ENCODE measurements at places on chromosomes 11 and 22. TPM values are rescaled to one million over a fixed set of nuclear protein-coding genes. Genes with fewer than 3 reads are reported as not detected.
A peak's percentile ranks its signal among the peaks of the same experiment; 100 is the strongest.

DNA sequence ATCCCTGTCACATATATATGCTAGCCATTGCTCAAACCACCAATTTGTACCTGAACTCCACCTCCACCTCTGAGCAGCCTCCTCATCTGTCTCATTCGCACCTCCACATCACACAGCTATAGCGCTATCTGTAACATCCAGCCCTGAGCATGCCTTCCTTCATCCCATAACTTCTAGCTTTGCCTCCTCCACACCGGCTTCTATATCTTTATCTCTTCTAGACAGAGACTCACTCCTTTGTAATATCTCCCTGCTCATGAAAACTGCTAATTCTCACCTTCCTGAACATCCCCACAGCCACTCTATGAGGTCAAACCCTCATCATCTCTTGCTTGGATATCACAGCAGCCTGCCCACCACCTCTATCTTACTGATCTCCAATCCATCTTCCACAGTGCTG lies 5.9 kb downstream of the SIAE start:
- H3K27ac ChIP-seq: no peak overlapping the region
- H3K27me3 ChIP-seq: no peaks in the 10 kb centered on the region
- no peaks in the 10 kb centered on the region for H3K36me3 ChIP-seq
- no peak overlapping the region for H3K4me3 ChIP-seq

GRCh38 chr11:49424136-49424535 lies 215.7 kb upstream of the FOLH1 start:
- no peak for DNase-seq
- no peaks in the 10 kb centered on the region for H3K27me3 ChIP-seq
- no peaks in the 10 kb centered on the region for H3K36me3 ChIP-seq
- H3K4me1 ChIP-seq: no peaks in the 10 kb centered on the region

DNA sequence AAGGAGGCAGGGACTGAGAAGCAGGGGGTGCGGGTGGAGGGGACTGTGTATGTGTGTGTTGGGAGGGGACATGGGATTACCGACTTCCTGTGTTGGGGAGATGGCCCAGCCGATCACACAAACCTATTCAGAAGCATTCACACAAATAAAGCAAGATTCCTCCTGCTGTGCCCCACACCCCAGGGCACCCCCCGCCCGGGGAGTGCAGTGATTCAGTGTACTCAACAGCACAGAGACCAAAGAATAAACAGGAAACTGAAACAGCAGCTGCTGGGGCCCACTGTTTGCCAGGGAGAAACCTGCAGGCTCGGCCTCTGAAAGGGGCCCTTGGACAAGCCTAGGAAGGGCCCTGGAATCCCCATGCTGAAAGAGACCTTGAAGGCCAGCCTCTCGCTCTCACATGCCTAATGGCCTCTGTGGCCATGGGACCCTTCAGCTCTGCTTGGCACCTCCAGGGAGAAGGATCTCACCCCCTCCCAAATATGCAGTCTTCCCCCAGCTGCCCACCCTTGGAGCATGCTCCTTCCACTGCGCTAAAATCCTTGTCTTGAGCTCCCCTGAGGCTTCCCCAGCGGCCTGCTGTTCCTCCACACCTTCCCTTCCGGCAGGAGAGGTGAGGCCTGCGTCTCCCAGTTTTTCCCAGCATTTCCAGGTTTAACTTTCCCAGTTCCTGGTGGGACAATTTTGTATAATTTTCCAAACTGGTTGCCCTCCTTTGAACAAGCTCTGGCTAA lies 72.9 kb downstream of the CSNK2A3 start:
- no peak overlapping the region for H3K27ac ChIP-seq
- H3K27me3 ChIP-seq: no peaks in the 10 kb centered on the region
- peaks cover 3% of the 10 kb centered on the region for H3K4me1 ChIP-seq
- peak; percentile 36 for DNase-seq
- H3K4me3 ChIP-seq: no peak overlapping the region
- no peaks in the 10 kb centered on the region for H3K36me3 ChIP-seq

GRCh38 chr22:31106731-31107177 lies 614 bp downstream of the SELENOM start:
- H3K27me3 ChIP-seq: no peaks in the 10 kb centered on the region
- peak overlapping the region; percentile 64 for H3K27ac ChIP-seq
- H3K36me3 ChIP-seq: peaks cover 4% of the 10 kb centered on the region
- H3K4me1 ChIP-seq: peaks cover 11% of the 10 kb centered on the region
- peak overlapping the region; percentile 85 for H3K4me3 ChIP-seq

DNA sequence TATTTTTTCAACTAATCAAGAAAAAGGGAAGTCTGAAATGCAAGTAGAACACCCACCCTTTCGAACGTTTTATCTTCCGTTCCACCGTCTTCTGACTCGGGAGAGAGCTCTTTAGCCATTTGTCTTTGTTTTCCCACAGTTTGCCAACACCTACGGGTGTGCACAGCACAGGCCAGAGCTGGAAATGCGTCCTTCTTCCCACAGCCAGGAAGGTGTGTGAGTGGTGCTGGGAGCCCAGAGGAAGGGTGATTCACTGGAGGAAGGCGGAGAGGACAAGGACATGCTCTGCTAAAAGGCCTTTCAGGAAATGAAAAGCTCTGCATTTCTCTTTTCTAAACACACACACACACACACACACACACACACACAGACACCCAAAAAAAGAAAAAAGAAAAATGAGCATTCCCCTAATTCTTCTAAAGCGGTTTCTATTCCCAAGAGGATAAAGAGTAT lies 18.5 kb downstream of the ENDOD1 start:
- H3K27ac ChIP-seq: peak overlapping the region; percentile 76
- no peaks in the 10 kb centered on the region for H3K36me3 ChIP-seq
- peak; percentile 90 for DNase-seq
- no peak overlapping the region for H3K4me3 ChIP-seq

- no peak overlapping the region for H3K27ac ChIP-seq
- no peaks in the 10 kb centered on the region for H3K27me3 ChIP-seq
- H3K4me1 ChIP-seq: no peaks in the 10 kb centered on the region
- H3K4me3 ChIP-seq: no peak overlapping the region
Observed at GRCh38 chr11:15418921-15419320, 304.2 kb downstream of the INSC start.

DNA sequence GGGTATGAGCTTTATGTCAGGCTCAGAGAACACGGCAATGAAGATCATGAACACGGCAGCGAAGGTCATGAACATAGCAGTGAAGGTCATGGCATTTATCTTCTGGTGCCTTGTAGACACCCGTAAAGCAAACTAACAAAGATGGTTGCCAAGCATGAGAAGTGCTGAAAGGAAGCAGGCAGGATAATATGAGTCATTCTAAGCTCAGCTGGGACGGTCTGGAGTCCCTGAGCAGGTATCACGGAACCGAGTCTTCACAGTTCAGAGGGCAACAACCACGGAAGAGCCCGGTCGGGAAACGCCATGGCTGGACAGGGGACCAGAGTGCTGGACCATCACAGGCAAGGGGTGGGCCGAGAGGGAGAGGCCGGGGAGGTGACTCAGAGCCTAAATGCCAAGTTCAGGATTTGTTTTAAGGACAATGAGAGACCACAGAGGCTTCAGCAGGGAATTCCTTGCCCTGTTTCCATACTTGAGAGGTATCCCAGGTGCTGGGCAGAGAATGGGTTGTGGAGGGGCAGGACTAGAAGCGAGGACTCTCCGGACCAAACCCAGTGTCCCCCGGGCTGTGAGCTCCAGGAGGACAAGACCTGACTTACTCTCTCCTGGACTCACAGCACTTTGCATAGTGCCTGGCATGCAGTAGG lies 13.1 kb upstream of the MS4A10 start:
- H3K36me3 ChIP-seq: no peaks in the 10 kb centered on the region
- no peak overlapping the region for H3K27ac ChIP-seq
- H3K4me3 ChIP-seq: no peak overlapping the region
- H3K27me3 ChIP-seq: no peaks in the 10 kb centered on the region

- H3K4me1 ChIP-seq: no peaks in the 10 kb centered on the region
- H3K4me3 ChIP-seq: no peak overlapping the region
Observed at GRCh38 chr11:109697140-109697843, 275.3 kb downstream of the C11orf87 start.

GRCh38 chr11:96969251-96969650 lies 579.4 kb downstream of the JRKL start:
- H3K36me3 ChIP-seq: no peaks in the 10 kb centered on the region
- H3K27ac ChIP-seq: no peak overlapping the region
- no peak overlapping the region for H3K4me3 ChIP-seq
- H3K4me1 ChIP-seq: no peaks in the 10 kb centered on the region
- no peaks in the 10 kb centered on the region for H3K27me3 ChIP-seq
- no peak for DNase-seq

GRCh38 chr11:69014898-69015549 lies 2.0 kb upstream of the MRGPRF start:
- H3K36me3 ChIP-seq: no peaks in the 10 kb centered on the region
- peaks cover 43% of the 10 kb centered on the region for H3K27me3 ChIP-seq
- H3K4me3 ChIP-seq: no peak overlapping the region
- DNase-seq: no peak
- no peak overlapping the region for H3K27ac ChIP-seq

DNA sequence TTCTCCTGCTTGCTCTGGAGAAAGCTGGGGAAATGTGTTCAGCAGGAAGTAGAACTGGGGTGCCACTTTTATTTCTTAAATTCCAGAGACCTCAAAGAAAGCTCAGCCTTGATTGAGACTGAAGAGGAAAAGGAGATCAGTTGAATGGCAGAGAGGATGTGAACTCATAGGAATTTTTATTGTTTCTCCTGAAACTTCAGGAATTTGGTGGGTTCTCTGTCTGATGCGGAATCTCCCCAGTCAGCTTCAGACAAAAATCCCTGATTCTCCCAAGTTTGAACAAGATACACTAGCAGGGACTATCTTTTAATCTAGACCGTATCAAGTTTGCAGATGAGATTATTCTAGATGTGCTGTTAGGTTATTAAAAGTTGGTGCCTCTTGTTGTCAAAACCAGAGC lies 23.0 kb downstream of the EHF start:
- DNase-seq: no peak
- H3K36me3 ChIP-seq: no peaks in the 10 kb centered on the region
- no peak overlapping the region for H3K27ac ChIP-seq
- no peaks in the 10 kb centered on the region for H3K4me1 ChIP-seq
- peaks cover 6% of the 10 kb centered on the region for H3K27me3 ChIP-seq

DNA sequence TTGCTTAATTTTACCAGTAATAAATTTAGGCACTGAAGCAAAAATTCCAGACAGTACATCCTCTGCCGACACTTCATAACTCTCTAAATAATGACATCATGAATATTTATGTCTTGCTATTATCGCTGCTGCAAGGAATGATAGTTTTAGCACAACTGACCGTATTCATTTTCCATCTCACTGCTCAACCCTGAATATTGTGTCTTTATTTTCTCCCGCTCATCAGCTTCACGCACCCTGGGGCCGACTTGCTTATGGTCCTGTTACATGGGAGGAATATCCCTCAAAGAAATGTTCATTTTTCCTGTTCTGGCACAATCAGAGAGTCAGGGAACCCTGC lies 33.3 kb downstream of the SLN start:
- H3K36me3 ChIP-seq: no peaks in the 10 kb centered on the region
- H3K27me3 ChIP-seq: peaks cover 2% of the 10 kb centered on the region
- no peak overlapping the region for H3K27ac ChIP-seq
- H3K4me3 ChIP-seq: no peak overlapping the region

- H3K27me3 ChIP-seq: no peaks in the 10 kb centered on the region
- no peak overlapping the region for H3K4me3 ChIP-seq
- DNase-seq: no peak
- no peak overlapping the region for H3K27ac ChIP-seq
Observed at GRCh38 chr11:22263613-22264012, 70.7 kb downstream of the ANO5 start.

- no peak overlapping the region for H3K27ac ChIP-seq
- H3K4me3 ChIP-seq: no peak overlapping the region
Observed at GRCh38 chr22:19044381-19044780, 77.8 kb downstream of the DGCR2 start.

GRCh38 chr11:122028545-122028944 lies 87.5 kb downstream of the BLID start:
- no peak for DNase-seq
- no peaks in the 10 kb centered on the region for H3K27me3 ChIP-seq
- H3K4me1 ChIP-seq: no peaks in the 10 kb centered on the region
- no peak overlapping the region for H3K4me3 ChIP-seq

- H3K4me1 ChIP-seq: no peaks in the 10 kb centered on the region
- no peak for DNase-seq
- no peak overlapping the region for H3K4me3 ChIP-seq
- no peaks in the 10 kb centered on the region for H3K27me3 ChIP-seq
- no peak overlapping the region for H3K27ac ChIP-seq
Observed at GRCh38 chr11:46676436-46677158, 23.8 kb downstream of the ARHGAP1 start.

GRCh38 chr11:17514476-17514875 lies 29.7 kb downstream of the USH1C start:
- H3K27me3 ChIP-seq: no peaks in the 10 kb centered on the region
- H3K4me3 ChIP-seq: no peak overlapping the region
- no peaks in the 10 kb centered on the region for H3K4me1 ChIP-seq
- H3K36me3 ChIP-seq: no peaks in the 10 kb centered on the region
- H3K27ac ChIP-seq: no peak overlapping the region
- no peak for DNase-seq

- no peak overlapping the region for H3K27ac ChIP-seq
- no peaks in the 10 kb centered on the region for H3K36me3 ChIP-seq
- no peaks in the 10 kb centered on the region for H3K27me3 ChIP-seq
Observed at GRCh38 chr11:102643941-102644340, 18.8 kb upstream of the MMP20 start.

DNA sequence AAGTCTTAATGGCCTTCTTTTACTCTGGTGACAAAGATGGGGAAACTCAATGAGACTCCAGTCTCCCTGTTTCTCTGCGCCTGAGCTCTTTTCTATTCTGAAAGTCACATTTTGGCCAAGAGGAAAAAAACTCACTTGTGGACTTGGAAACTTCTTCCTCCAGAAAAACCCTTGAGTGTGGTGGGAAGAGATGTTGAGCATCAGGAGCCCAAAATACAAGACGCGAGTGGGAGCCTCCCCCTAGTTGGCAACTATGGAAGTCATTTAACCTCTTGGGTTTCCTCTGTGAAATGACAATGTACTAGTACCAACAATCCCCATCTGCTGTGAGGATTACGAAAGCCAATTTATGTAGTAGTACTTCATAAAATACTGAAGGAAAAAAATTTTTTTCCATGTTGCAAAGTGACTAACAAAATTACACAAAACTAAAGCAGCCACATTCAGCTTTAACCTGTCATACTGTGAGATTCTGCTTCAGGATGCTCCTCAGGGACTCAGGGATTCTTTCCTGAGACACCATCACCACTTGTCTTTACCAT lies 524 bp upstream of the SLC25A17 start:
- peaks cover 15% of the 10 kb centered on the region for H3K4me1 ChIP-seq
- DNase-seq: no peak
- H3K27me3 ChIP-seq: no peaks in the 10 kb centered on the region
- peak overlapping the region; percentile 82 for H3K4me3 ChIP-seq
- H3K36me3 ChIP-seq: no peaks in the 10 kb centered on the region
- H3K27ac ChIP-seq: peak overlapping the region; percentile 38

GRCh38 chr11:11587122-11587521 lies 34.7 kb downstream of the GALNT18 start:
- peaks cover 2% of the 10 kb centered on the region for H3K4me1 ChIP-seq
- no peaks in the 10 kb centered on the region for H3K36me3 ChIP-seq
- H3K27me3 ChIP-seq: no peaks in the 10 kb centered on the region
- DNase-seq: no peak

The C1QTNF4 gene
- 1.8 TPM for total RNA-seq

The GRAMD1B gene
- 6.8 TPM for total RNA-seq

The CSF2RB gene
- total RNA-seq: 20.6 TPM

The DGCR6 gene
- total RNA-seq: 0.44 TPM

The KRTAP5-1 gene
- not detected for total RNA-seq

The ANGPTL5 gene
- not detected for total RNA-seq

The CARNS1 gene
- total RNA-seq: 0.35 TPM

The FOLR2 gene
- not detected for total RNA-seq

The TRIM48 gene
- not detected for total RNA-seq

The MYO7A gene
- 3.6 TPM for total RNA-seq

The TSSK2 gene
- total RNA-seq: not detected

The UPK3A gene
- not detected for total RNA-seq

The FDXACB1 gene
- total RNA-seq: 3.3 TPM

The STARD10 gene
- 16.1 TPM for total RNA-seq

The PUS3 gene
- total RNA-seq: 15.1 TPM
